Nephron progenitor cell (in vitro differentiated cells): ENCODE measurements at places on chromosomes 12 and 14.
A peak's percentile ranks its signal among the peaks of the same experiment; 100 is the strongest.

DNA sequence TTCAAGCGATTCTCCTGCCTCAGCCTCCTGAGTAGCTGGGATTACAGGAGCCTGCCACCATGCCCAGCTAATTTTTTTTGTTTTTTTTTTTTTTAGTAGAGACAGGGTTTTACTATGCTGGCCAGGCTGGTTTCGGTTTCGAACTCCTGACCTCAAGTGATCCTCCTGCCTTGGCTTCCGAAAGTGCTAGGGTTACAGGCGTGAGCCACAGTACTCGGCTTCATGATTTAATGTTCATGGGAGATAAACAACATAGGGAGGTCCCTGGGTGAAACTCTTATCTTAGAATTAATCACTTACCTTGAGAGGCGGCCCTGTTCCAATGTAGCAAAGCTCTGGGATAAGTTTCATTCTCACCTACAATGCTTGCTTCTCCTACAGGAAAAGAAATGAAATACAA, 48.3 kb downstream of the SEL1L start:
- no peak for DNase-seq

- no peak for DNase-seq
Observed at GRCh38 chr14:53491256-53491883, 338.2 kb upstream of the DDHD1 start.

DNA sequence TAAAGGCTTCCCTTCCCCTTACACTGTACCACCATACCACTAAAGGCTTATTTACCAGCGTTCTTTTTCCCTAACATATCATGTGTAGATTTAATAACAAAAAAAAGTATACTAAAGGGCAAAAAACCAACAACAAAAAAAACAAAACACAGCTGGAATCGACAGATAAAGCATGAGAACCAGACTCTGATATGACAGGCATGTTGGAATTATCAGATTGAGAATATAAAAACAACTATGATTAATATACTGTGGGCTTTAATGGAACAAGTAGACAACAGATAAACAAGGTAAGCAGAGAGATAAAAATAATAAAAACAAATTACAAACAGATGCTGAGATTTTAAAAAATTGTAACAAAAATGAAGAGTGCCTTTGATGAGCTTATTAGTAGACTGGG, 754.1 kb upstream of the MDGA2 start:
- DNase-seq, result no peak

DNA sequence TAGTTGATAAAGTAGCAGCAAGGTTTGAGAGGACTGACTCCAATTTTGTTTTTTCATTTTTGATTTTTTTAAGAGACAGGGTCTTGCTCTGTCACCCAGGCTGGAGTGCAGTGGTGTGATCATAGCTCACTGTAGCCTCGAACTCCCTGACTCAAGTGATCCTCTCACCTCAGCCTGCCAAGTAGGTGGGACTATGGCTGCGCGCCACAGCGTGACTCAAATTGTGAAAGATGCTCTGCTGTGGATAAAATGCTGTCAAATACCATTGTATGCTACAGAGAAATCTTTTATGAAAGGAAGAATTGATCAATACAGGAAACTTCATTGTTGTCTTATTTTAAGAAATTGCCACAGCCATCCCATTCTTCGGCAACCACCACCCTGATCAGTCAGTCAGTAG, 48.3 kb downstream of the SCN8A start:
- DNase-seq, result no peak

DNA sequence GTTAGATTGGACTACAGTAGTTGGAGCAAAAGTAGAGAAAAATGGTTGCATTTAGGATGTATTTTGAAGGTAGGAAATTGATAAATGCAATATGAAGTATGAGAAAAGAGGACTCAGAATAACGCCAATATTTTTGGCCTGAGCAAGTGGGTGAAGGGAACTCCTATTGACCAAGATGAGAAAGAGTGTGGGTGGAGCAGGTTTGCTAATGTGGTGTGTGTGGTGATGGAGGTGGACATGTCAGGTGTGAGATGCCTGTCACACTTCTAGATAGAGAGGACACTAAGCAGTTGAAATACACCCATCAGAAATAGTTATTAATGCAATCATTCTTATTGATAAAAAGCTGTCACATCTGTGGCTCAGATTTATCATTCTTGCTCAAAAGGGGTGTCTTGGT, 7.3 kb downstream of the GUCY2C start:
- DNase-seq, result no peak

GRCh38 chr12:124744659-124745464, 118.8 kb downstream of the SCARB1 start:
- DNase-seq, result no peak

DNA sequence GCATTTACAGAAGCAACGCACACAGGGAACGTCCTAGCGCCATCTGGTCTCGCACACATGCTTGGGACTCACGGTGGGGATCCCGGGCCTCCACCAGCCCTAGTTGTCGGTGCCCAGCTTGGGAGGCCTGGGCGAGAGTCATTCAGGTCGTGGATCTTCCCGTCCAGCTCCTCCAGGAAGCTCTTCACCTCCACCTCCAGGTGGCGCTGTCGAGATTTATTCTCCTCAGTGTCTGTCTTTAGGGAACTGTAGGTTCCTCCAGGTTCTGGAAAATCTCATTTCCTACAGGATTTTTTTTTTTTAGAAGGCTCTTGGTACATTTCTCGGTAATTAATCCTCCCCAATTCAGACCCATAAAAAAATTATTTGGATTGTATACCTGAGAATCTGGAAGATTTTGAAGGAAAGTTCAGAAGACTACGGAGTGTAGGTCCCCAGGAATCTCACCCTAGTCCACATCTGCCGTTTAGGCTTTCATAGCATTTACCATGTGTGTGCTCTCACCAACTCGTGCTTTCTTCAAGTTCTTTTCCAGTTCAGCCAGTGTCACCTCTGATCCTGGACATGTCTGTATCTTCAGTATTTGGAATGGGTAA, 910.0 kb downstream of the TMEM121 start:
- peak; percentile 2 for DNase-seq

DNA sequence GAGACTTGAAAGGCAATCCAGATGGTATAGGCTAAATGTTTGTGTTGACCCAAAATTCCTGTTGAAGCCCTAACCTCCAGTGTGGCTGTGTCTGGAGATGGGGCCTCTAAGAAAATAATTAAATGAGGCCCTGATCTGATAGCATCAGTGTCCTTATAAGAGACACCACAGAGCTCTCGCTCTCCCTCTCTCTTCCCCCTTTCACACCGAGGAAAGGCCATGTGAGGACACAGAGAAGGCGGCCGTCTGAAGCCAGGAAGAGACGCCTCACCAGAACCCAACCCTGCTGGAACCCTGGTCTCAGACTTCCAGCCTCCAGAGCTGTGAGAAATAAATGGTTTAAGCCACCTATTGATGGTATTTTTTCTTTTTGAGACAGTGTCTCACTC, 87.5 kb downstream of the SCARB1 start:
- DNase-seq, result no peak

- no peak for DNase-seq
Observed at GRCh38 chr14:68864361-68864750, 71.5 kb upstream of the ZFP36L1 start.
